ENCODE measurements at places on chromosomes 4 and X.

DNA sequence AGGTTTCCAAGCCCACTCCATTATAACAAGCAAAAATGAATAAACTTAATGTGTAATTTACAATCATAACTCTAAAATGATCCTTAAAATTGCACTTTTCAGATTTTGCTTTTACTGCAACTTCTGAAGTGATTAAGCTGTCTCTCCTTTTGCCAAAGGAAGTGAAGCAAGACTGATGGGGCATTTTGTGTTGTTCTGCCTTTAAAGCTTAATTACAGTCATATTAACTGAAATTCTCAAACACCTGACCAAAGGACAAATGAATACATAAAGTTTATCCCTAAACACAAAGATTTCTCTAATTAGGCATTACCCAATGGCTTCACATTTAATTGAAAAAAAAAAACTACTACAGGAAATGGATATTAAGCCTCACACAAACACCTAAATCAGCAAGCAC is 101.8 kb downstream of the ATP11C start:
- DNase-seq = no peak

DNA sequence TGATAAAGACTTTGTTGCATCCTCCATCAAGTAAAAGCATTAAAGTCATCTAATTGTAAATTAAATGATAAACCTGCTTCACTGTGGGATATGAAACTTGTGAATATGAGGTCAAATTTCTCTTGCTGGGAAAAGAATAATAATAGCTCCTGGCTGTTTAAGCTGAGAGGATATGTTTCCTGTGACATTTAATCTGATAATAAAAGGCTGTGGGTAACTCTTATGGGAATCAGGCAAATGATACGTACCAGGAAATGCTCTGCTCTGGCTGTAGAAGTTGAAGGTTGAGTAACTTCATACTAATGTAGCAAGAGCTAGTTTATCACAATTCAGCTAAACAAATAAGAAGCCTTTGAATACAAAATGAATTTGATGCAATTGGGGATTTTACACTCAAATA is 574.6 kb downstream of the RAPGEF2 start:
- no peak for DNase-seq

GRCh38 chr4:176563591-176563990 is 229.1 kb downstream of the VEGFC start:
- no peak for DNase-seq

DNA sequence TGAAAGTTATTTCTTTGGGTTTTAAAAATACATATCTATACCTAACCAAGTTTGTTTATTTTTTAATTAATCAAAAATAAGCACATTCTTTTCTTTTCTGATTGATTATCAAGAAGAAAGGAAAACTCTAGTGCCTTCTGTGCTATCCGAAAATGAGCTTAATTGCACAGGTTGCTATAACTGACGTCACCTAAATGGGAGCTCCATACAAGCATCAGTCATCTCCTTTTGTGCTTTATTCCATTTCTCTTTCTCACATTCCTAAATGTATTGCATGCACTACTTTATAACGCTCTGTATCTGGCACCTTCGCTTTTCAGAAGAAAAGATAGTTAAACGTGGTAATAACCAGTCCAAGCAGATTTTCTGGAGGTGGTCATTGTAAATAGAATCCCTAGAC is 675.0 kb downstream of the STPG2 start:
- DNase-seq = no peak

DNA sequence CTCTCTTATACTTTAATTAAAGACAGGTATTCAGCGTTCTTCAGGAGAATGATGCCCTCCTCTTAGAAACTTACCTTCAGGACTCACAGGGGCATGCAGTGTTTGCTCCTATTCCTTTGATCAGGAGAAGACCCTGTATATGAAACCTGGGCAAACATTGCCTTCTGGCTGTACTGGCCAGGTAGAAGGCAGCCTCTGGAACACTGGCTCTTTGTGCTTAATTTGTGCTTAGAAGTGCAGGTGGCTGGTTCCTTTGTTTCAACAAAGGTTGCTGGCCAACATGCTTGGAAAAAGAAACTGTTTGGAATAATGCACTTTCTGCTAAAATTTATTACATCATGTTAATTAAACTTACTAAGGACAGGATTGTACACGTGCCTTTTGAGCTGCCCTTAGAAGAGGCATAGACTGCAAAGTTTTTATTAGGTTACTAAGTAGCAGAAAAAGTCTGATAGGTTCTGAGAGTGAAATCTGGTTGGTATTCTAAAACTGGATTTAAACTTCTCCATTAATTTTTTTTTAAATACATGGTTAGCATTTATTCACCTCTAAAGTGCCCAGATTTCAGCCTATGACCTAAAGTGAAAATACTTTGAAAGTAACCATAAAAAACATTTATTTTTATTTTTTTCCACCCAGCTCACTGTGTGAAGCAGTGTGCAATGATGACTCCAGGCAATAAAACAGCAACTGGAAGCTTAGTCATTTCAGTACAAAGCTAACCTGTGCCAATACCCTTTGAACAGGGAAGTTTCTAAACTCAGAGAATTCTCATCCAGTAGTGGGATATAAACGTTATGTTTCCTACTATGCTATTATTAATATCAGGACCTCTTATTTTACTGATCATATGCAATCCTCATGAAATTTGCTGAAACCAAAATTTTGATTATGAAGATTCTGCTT is 11.3 kb downstream of the RASSF6 start:
- no peak for DNase-seq

- no peak for DNase-seq
These were observed 36.6 kb downstream of the PHF8 start for GRCh38 chrX:54007682-54008081.

DNA sequence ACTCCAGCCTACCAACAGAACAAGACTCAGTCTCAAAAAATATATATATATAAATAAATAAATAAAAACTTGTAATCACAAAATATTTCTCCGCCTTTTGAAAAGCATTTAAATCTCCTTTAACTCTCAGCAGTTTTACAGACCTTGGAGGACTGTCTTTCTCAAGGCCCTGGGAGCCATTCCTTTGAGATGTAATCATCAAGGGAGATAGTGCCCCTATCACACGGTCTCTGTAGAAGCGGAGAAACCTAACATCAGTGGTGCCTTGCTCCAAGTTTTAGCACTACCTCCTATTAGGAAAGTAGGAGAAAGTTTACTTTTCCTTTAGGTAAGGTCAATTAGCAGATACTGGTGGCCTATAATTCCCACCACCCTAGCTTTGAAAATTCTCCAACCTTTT is 58.5 kb downstream of the ANTXR2 start:
- DNase-seq = no peak

DNA sequence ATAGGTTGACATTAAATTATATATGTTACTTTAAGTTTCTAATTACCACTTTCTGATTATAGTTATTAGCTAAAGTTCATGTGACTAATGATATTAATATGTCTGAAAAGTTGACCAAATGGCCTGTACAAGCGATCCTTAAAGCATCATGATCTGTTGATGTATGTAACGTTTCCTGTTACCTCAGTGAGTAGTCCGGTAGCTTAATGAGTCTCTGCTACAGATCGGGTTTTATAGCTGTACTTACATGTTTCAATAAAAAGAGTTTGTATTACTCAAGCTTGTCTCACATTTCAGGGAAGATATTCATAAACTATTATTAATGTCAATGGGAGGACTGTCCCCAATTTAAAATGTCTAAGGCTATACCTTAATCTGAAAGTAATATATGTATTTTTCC is 246.3 kb downstream of the PPP3CA start:
- no peak for DNase-seq

DNA sequence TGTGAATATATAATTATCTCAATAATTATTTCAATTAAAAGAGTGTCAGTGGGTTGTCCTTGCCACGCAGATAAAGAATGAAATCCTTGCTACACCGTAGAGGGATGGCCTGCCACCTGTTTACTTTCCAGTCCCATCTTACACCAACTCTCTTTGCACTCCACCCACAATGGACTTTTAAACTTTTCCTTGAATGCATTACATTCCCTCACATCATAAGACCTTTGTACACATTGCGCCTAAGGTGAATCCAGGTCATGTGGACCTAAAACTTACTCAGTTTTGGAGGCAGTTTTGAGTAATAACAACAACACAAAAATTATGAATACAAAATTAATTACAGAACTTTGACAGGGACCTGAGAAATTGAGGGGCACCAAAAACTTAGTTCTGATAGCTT is 78.7 kb upstream of the PDE5A start:
- DNase-seq = no peak

- no peak for DNase-seq
These were observed 64.0 kb downstream of the LNX1 start for GRCh38 chr4:53527326-53527725.

DNA sequence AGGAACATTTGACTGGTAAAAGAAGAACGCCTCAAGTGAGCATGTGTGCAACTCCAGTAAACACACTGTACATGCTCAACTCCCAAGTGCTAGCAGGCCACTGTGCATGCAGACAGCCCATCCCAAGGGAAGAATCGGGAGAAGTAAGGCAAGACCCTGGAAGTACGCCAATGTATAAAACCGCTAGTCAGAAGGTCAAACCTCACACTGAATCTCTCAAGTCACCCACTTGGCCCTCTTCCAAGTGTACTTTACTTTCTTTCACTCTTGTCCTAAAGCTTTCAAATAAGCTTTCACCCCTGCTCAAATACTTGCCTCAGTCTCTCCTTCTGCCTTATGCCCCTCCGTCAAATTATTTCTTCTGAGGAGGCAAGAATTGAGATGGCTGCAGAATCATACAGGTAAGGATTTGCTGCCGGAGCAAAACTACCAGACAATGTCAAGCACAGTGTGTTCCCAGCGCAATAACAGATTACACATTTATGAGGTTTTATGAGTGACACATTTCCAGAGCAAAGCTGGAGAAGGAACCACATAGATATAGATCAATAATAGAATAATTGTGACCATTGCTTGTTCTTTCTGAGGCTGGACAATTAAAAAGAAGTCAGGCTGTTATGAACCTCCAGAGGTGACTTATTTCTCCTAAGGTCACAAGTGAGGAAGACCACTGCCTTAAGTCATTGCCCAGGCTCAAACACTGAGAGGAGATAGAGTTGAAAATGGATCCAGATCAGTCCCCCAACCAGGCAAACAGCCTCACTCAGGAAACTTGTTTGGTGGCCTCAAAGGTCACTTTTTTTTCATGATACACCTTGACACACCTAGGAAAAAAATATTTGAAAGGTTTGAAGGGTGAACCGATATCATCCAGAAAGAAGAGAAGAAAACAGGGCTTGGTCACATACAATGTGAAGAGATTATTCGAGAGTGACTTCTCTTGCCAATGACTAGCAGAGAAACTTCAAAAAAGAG is 26.3 kb downstream of the CXCL1 start:
- DNase-seq = no peak

DNA sequence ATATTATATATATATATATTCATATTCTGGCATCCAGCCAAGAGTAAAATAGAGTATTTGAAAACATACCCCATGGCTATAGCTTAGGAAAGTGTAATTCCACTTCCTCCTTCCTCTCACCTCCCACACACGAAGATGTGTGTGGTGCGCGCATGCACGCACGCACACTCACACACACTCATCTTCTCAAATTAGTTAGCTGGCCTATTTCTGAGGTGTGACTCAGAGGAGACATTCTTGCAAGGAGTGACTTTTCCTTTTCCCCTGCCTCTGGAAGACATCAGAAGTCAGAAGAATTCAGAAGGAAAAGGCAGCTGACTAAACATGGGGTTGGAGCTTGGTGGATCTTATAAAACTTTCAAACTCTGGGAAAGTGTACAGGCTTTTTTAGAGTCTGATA is 8.8 kb downstream of the ENPEP start:
- DNase-seq = no peak

DNA sequence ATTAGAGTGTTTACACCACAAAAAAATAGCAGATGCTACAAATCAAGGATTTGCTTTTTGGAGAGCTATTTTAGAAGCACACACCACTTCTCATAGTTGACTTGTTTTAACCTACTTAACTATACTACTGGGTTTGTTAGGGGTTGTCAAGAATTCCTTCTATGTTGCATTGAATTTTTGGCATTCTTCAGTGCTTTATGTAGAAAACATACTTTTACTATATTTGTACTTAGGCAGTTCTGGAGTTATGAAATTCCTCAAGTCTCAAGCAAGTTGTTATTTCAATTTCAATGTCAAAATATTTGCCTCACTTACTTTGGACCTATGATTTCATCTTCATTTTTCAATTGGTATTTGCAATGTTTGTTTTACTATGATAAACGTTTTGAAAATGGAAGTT is 449.6 kb downstream of the GLUD2 start:
- no peak for DNase-seq

DNA sequence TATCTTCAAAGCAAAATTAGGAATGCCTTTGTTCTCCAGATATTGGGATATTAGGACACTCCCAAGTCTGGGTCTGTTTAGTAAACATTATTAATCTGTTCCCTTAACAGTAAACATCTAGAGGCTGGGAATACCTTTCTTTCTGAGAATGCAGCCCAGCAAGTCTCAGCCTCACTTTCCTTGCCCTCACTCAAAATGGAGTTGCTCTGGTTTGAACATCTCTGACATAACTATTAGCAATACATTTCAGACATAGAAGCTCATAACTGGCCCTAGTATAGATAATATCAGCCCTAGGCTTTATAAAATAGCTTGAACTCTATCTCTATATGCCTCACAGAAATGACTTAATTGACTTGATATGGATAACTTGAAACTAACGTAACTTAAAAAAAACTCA is 299.8 kb downstream of the SPATA18 start:
- no peak for DNase-seq

- DNase-seq = no peak
These were observed 2.6 kb downstream of the HCCS start for GRCh38 chrX:11113731-11114130.

GRCh38 chrX:129953334-129953648 is 29.1 kb upstream of the BCORL1 start:
- no peak for DNase-seq

DNA sequence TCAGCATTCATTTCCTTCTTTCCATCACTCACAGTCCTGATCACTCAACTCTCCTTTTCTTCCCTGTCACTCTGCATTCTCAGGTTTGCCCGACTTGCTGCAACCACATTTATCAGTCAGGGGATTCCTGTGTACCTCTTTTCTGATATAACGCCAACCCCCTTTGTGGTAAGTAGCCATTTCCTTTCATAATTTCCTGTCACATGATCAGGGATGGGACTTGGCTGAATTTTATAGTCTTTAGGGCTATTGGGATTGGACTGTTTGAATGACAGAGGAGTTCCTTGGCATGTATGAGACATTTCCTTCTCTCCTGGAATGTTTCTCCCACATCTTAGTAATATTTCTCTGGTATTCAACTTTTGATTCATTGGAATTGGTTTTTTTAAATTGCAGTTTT is 11.0 kb downstream of the PGM2 start:
- no peak for DNase-seq

DNA sequence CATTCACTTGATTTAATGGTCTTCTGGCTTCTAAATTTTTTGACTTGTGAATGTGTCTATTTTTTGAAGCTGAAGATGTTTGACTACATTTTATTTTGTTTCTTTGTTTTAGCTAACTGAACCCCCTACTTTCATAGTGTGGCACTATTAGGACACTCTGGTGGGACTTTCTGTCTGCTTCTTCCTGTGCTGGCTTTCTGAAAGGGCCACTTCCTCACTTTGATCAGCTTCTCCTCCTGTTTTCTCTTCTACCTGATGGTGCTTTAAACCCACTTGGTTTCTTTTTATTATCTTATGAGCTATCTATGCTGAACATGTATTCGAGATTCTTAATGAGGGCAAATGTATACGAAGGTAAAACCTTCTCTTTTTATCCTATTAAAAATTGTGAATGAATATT is 186.1 kb upstream of the CASK start:
- no peak for DNase-seq

GRCh38 chrX:53621418-53621986 is 65.0 kb downstream of the HUWE1 start:
- DNase-seq = no peak

- no peak for DNase-seq
These were observed 40.8 kb downstream of the PDE5A start for GRCh38 chr4:119587796-119588195.
